CD4-positive, alpha-beta memory T cell (primary cell): ENCODE measurements at places on chromosomes 7 and 10. TPM values are rescaled to one million over a fixed set of nuclear protein-coding genes. Genes with fewer than 3 reads are reported as not detected.

DNA sequence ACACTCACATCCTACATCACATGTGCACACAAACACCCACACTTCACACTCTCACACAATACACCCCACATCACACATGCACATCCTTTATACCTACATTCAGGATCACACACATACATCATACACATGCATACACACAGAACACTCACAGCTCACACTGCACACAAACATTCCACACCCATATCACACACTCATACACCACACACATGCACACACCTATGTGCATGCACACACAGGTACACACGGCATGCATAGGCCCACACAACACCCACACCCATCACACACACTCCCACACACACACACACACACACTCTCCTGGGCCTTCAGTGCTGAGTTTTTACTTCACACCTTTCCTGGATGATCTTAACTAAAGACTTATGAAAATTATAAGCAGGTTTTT is 220.5 kb downstream of the DNAJB6 start:
- no peak overlapping the region for H3K4me3 ChIP-seq
- no peaks in the 10 kb centered on the region for H3K27me3 ChIP-seq
- H3K4me1 ChIP-seq = no peaks in the 10 kb centered on the region
- no peak for DNase-seq

- no peak overlapping the region for H3K27ac ChIP-seq
- H3K4me3 ChIP-seq = no peak overlapping the region
- no peaks in the 10 kb centered on the region for H3K36me3 ChIP-seq
- H3K27me3 ChIP-seq = no peaks in the 10 kb centered on the region
Observed at GRCh38 chr10:36221101-36221500, 579.0 kb upstream of the FZD8 start.

- DNase-seq = peak; percentile 20
- H3K36me3 ChIP-seq = no peaks in the 10 kb centered on the region
- no peak overlapping the region for H3K27ac ChIP-seq
- H3K4me3 ChIP-seq = no peak overlapping the region
Observed at GRCh38 chr10:103278862-103279298, 1.9 kb downstream of the INA start.

- H3K27ac ChIP-seq = no peak overlapping the region
Observed at GRCh38 chr7:43750016-43750887, 8.2 kb upstream of the BLVRA start.

- H3K36me3 ChIP-seq = peaks cover 30% of the 10 kb centered on the region
- no peak overlapping the region for H3K27ac ChIP-seq
- no peak overlapping the region for H3K4me3 ChIP-seq
- H3K4me1 ChIP-seq = no peaks in the 10 kb centered on the region
Observed at GRCh38 chr10:1102416-1102815, 46.2 kb downstream of the WDR37 start.

- H3K4me3 ChIP-seq = no peak overlapping the region
- no peaks in the 10 kb centered on the region for H3K27me3 ChIP-seq
- DNase-seq = no peak
- peaks cover 62% of the 10 kb centered on the region for H3K36me3 ChIP-seq
Observed at GRCh38 chr10:131946880-131947279, 34.8 kb downstream of the BNIP3 start.

- H3K36me3 ChIP-seq = no peaks in the 10 kb centered on the region
- no peaks in the 10 kb centered on the region for H3K27me3 ChIP-seq
- no peak overlapping the region for H3K4me3 ChIP-seq
- H3K27ac ChIP-seq = no peak overlapping the region
- peaks cover 6% of the 10 kb centered on the region for H3K4me1 ChIP-seq
Observed at GRCh38 chr10:31876652-31877352, 51.8 kb downstream of the ARHGAP12 start.

GRCh38 chr10:13792006-13792405 is 205.2 kb downstream of the PRPF18 start:
- no peaks in the 10 kb centered on the region for H3K36me3 ChIP-seq
- H3K27me3 ChIP-seq = no peaks in the 10 kb centered on the region
- peaks cover 64% of the 10 kb centered on the region for H3K4me1 ChIP-seq
- DNase-seq = no peak
- H3K27ac ChIP-seq = no peak overlapping the region
- no peak overlapping the region for H3K4me3 ChIP-seq

DNA sequence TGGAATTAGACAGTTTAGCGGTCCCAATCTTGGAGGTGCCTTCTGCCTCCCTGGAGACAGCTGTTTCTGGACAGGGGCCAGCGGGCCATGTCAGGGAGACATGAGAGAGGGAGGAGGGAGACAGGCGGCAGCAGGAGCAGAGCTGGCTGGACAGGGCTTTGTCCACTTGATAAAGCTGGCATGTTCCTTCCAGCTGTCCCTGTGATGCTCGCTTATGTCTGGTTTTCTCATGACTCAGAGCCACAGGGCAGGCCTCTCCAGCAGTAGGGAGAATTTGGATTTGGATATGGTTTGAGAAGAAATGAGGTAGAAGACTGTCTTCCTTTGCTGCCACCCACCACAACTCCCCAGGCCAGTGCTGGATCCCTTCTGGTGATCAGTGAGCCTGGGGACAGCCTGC is 51.7 kb upstream of the SORCS3 start:
- H3K4me1 ChIP-seq = peaks cover 16% of the 10 kb centered on the region
- H3K27me3 ChIP-seq = no peaks in the 10 kb centered on the region
- no peak overlapping the region for H3K4me3 ChIP-seq
- no peak overlapping the region for H3K27ac ChIP-seq
- no peak for DNase-seq
- no peaks in the 10 kb centered on the region for H3K36me3 ChIP-seq

GRCh38 chr10:130882906-130883305 is 428.6 kb downstream of the TCERG1L start:
- DNase-seq = no peak
- H3K36me3 ChIP-seq = no peaks in the 10 kb centered on the region
- no peaks in the 10 kb centered on the region for H3K27me3 ChIP-seq
- no peak overlapping the region for H3K4me3 ChIP-seq
- H3K27ac ChIP-seq = no peak overlapping the region

- no peaks in the 10 kb centered on the region for H3K27me3 ChIP-seq
- no peak overlapping the region for H3K27ac ChIP-seq
- no peak overlapping the region for H3K4me3 ChIP-seq
- no peaks in the 10 kb centered on the region for H3K36me3 ChIP-seq
Observed at GRCh38 chr10:132324186-132324585, 7.8 kb upstream of the LRRC27 start.

DNA sequence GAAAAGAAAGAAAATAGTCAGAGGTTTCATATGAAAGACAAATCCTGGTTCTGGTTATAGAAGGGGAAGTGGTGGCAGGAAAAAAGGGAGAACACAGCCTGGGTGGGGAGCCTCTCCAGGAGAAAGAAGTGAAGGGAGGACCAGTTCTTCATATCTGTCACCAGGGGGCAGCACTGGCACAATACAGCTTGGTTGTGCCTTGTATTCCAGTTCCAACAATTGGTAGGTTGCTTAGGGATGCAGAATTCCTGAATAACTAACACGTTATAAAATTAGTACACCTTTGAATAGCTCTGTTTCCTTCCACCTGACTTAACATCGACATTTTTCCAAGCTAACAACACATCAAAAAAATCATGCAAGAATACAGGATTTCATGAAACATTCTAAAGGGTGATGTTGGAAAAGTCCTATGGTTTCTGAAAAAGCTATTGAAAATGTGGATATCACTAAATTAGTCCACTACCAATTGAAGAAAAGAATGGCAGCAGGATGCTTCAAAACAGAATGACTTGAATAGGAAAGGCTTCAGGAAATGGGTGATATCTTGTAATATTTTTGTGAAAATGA is 52.9 kb downstream of the CYP26A1 start:
- no peak overlapping the region for H3K27ac ChIP-seq
- no peak for DNase-seq
- H3K27me3 ChIP-seq = no peaks in the 10 kb centered on the region

GRCh38 chr7:129588268-129588667 is 23.3 kb upstream of the NRF1 start:
- H3K36me3 ChIP-seq = no peaks in the 10 kb centered on the region
- H3K4me1 ChIP-seq = no peaks in the 10 kb centered on the region
- H3K27ac ChIP-seq = no peak overlapping the region
- no peak for DNase-seq

DNA sequence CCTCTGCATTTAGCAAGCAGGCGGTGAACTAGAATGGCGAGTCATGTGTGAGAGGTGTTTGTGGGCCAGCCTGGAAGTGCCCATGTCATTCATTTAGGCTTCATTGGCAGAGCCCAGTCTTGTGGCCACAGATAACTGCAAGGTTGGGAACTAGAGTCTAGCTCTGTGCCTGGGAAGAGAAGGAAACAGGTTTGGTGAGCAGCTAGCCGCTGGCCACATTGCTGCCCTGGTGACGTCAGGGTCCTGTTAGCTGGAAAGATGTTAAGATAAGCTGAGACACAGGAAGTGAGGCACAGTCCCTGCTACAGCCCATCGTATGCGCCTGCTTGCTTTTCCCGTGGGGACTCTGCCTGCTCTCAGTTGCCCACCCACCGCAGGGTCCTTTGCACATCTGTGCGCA is 185.5 kb downstream of the CAMK1D start:
- DNase-seq = no peak
- no peaks in the 10 kb centered on the region for H3K4me1 ChIP-seq
- H3K27me3 ChIP-seq = no peaks in the 10 kb centered on the region
- H3K36me3 ChIP-seq = no peaks in the 10 kb centered on the region

DNA sequence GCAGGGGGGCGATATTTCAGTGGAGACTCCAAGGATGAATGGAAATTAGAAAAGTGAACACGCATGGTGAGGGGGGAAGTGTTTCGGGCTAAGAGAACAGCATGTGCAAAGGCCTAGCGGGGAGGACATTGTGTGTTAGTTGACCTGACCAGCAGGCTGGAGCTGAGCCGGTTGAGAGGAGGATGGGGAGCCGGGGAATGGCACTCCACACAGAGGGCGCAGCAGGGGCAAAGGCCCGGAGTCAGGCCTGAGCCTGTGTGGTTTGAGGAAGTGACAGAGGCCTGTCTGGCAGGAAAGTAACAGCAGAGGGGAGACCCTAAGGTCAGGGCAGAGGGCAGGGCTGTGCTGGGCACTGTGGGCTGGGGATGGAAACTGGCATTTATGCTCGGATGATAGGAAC is 83.2 kb upstream of the ZNF479 start:
- no peak overlapping the region for H3K4me3 ChIP-seq
- no peak for DNase-seq
- H3K4me1 ChIP-seq = no peaks in the 10 kb centered on the region
- no peaks in the 10 kb centered on the region for H3K36me3 ChIP-seq

- H3K4me1 ChIP-seq = no peaks in the 10 kb centered on the region
- no peak for DNase-seq
- no peaks in the 10 kb centered on the region for H3K27me3 ChIP-seq
- no peak overlapping the region for H3K4me3 ChIP-seq
Observed at GRCh38 chr7:107948645-107949442, 54.1 kb downstream of the LAMB1 start.

DNA sequence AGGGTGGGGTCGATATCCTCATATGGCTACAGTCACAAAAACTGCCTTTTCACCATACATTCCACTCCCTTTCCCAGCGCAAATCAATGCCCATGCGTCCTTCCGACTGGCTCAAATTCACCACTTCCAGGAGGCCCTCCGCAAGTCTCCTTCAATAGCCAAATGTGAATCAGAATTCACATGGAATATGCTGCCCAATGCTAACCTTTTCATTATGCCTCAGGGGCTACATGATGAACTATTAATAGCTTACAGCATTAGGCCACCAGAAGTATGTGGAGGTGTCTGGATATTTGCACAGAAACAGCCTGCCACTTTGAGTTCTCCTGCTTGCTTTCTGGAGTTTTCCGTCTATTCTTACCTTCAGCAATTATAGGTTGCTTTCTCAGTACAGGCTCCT is 27.7 kb downstream of the RGS10 start:
- H3K36me3 ChIP-seq = peaks cover 46% of the 10 kb centered on the region
- no peaks in the 10 kb centered on the region for H3K27me3 ChIP-seq
- no peak for DNase-seq
- H3K4me1 ChIP-seq = peaks cover 52% of the 10 kb centered on the region

GRCh38 chr10:108515821-108516220 is 1351.3 kb upstream of the SORCS1 start:
- DNase-seq = no peak
- no peaks in the 10 kb centered on the region for H3K4me1 ChIP-seq
- no peak overlapping the region for H3K27ac ChIP-seq
- no peaks in the 10 kb centered on the region for H3K27me3 ChIP-seq
- no peak overlapping the region for H3K4me3 ChIP-seq

- no peak overlapping the region for H3K27ac ChIP-seq
- H3K4me3 ChIP-seq = no peak overlapping the region
- no peaks in the 10 kb centered on the region for H3K36me3 ChIP-seq
Observed at GRCh38 chr10:103757531-103758293, 97.7 kb downstream of the SH3PXD2A start.

DNA sequence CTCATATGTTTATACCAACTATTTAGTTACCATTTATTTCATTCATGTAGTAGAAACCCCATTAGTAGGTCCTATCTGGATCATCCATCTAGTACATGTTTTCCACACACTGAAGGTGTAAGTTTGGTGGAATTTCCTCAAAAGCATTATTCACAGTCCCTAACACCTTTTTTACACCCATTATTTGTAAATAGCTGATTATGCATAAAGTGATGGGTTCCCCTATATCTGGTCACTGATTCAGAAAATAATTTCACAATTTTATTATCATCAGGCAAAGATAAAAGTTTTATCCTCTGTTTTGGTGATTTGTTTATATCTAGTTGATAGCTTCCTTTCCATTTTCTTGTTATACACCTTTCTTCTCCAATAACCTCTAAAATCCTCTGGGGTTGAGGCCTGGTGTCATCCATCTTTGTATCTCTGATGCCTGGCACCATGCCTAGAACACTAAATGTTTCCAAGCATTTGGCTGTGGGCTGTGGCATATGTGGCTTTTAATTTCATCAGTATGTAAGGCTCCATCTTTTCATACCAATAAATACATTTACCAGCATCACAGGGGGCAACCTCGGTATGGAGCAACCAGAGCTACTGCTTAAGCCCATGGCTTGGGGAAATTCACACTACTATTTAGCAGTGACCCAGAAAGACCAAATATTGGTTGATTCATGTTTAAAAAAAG is 1089.5 kb upstream of the LRRN3 start:
- H3K36me3 ChIP-seq = no peaks in the 10 kb centered on the region
- DNase-seq = no peak
- no peak overlapping the region for H3K4me3 ChIP-seq

GRCh38 chr7:154627646-154628290 is 375.2 kb downstream of the PAXIP1 start:
- DNase-seq = no peak
- H3K27ac ChIP-seq = no peak overlapping the region
- no peaks in the 10 kb centered on the region for H3K36me3 ChIP-seq
- no peaks in the 10 kb centered on the region for H3K4me1 ChIP-seq
- H3K4me3 ChIP-seq = no peak overlapping the region
- no peaks in the 10 kb centered on the region for H3K27me3 ChIP-seq

Gene CRHR2
- not detected for total RNA-seq

Gene TEX47
- not detected for total RNA-seq

Gene PLXDC2
- 0.90 TPM for total RNA-seq

Gene HHEX
- total RNA-seq = not detected

Gene CPVL
- total RNA-seq = 1.6 TPM

Gene UPK3B
- total RNA-seq = 3.3 TPM

Gene THSD7A
- not detected for total RNA-seq

Gene PROSER2
- total RNA-seq = 1.3 TPM

Gene PMS2
- total RNA-seq = 23.2 TPM

Gene GRB10
- 7.7 TPM for total RNA-seq

Gene LEP
- not detected for total RNA-seq

Gene PTN
- not detected for total RNA-seq

Gene TBL2
- 45.4 TPM for total RNA-seq
